Stimulated activated CD8-positive, alpha-beta memory T cell treated with anti-CD3 and anti-CD28 coated beads, Interleukin-2, amount 100 ng/mL, for 1 hour (primary cell): ENCODE measurements at places on chromosomes 11 and 22.

DNA sequence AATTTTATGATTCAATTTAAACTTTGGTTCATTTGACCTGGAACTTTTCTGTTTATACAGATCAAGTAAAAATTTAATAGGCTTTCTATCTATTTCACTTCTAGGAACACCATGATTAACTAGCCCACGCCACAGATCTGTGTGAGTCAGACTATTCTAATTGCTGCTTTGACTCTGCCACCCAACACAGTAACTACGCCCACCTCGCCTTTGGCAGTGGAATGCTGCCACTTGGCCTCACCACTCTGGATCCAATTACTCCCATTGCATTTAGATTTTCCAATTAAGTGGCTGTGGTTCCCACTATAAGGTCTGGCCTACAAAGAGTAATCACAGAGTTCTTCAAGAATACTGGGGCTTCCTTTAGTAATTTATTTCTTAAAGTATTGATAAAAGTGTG lies 46.6 kb upstream of the LIN7C start:
- no peak for DNase-seq

DNA sequence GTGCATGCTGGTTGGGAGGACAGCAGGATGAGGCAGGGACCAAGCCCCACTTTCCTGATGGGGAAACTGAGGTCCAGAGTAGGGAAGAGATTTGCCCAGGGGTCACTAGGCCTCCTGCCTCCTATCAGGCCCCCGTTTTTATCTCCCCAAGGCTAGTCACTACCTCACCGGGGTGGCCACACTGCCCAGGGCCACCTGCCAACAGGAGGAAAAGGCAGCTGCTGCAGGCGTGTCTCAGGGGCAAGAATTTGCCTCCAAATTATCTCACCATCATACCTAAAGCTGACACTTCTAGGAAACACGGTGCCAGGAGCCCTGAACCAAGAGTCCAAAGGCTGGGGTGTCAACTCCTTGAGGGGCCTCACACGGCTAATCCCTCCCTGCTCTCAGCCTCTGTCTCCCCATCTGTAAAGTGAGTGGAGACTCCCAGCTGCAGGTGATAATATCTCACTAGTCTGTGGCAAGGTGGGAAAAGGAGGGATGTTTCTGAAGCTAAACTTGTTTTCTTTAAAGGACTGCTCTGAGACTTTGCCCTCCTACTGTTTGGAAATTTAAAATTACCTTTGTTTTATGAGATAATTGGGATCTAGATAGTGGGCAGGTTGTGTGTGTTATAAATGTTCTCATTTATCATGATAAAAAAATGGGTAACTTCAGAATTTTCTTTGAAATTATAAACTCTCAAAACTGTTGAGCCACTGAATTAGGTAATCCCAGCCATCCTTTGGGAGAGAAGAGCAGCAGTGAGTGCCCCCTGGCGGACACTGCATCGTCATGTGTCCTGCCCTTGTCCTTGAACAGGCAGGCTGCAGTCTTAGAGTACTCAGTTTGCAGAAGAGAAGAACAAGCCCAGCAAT lies 60.0 kb downstream of the MYO7A start:
- DNase-seq = peak; percentile 44

- no peak for DNase-seq
Observed at GRCh38 chr11:44379141-44380008, 69.4 kb upstream of the ALX4 start.

- DNase-seq = no peak
Observed at GRCh38 chr22:46500201-46500600, 37.2 kb downstream of the CELSR1 start.

DNA sequence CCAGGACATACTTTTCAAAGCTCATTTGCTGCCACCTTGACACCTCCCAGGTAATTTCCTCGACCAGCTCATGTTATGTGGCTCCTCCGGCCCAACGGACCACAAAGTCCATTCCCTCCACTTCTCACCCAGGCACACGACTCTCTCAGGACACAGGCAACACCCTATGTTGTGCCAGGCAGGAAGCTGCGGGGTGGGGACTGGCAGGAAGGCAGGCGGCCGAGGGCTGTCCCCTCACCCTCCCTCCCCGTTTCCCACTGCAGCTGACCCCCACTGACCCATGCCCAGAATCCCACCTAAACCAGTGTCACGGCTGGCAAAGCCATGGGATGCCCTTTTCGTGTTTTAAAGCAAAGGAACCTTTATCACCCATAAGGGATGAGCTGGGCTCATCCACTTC lies 20.8 kb downstream of the CELSR1 start:
- no peak for DNase-seq

DNA sequence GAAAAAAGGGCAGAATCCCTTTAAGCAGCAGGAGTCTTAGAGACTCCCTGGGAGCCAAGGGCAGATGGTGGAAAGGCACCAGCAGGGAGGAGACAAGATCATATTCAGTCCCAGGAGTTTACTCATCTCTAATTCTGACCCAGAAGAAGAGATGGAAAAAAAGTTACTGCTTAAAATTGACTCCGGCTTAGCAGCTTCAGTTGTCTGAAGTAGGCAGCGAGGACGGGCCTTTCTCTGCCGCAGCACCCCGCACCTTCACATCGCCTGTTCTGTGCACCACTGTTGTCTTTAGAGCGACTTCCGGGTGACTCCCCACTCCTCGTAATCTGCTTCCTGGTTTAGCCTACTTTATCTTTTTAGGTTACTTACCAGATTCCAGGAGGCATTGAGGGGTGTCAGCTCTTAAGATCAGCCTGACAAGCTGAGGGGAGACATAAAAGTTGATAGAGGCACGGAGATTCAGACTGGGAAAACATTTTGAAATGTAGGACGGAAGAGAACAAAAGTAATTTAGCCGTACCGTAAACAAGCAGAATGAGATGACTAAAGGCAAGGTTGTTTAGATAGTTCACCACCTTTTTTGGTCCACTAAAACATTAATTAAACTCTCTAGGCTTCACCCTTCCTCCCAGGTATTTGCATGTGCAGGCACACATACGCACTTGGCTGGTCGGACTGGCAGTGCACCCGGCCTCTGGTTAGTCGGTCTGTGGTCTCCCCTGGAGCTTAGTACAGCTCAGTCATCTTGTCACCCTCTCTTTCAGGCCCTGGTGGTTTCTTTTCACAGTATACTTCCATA lies 74.3 kb downstream of the CECR2 start:
- DNase-seq = no peak

DNA sequence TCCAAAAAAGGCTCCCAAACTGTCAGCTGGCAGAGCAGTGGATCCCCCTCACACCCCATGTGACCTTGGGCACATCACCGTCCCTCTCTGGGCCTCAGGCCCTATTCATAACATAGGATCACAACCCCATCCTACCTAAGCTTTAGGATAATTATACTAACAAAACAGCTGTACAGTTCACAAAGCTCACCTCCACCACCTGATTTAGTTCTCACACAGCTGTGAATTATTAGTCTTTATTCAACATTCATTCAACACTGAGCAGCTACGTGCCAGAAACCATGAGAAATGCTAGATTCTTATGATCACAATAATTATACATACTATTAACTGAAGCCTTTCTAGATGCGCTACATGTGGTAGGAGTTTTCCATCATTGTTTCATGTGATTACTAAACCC lies 9.5 kb downstream of the WNT11 start:
- DNase-seq = no peak

- DNase-seq = no peak
Observed at GRCh38 chr11:68855205-68855981, 13.7 kb upstream of the CPT1A start.

GRCh38 chr22:35894464-35894878 lies 134.2 kb downstream of the RBFOX2 start:
- DNase-seq = no peak
